ENCODE measurements at places on chromosomes 2 and 18. TPM values are rescaled to one million over a fixed set of nuclear protein-coding genes. Genes with fewer than 3 reads are reported as not detected.

The MALT1 gene
- 76.1 TPM for total RNA-seq

The NT5DC4 gene
- total RNA-seq = 0.22 TPM

The NMUR1 gene
- total RNA-seq = 2.1 TPM

The BCL2 gene
- total RNA-seq = 34.4 TPM

The SLC11A1 gene
- 7.8 TPM for total RNA-seq

The BMP10 gene
- not detected for total RNA-seq

The IL36RN gene
- total RNA-seq = 0.22 TPM

The TMEM237 gene
- total RNA-seq = 63.2 TPM

The HOXD3 gene
- 3.0 TPM for total RNA-seq

The NRBP1 gene
- total RNA-seq = 108 TPM

The GPR55 gene
- not detected for total RNA-seq

The RAD51AP2 gene
- total RNA-seq = 0.27 TPM

The LRRC30 gene
- total RNA-seq = 0.49 TPM

The TEX44 gene
- not detected for total RNA-seq

The TUBA4B gene
- not detected for total RNA-seq

The SERPINB3 gene
- total RNA-seq = not detected

The ANO7 gene
- total RNA-seq = 1.4 TPM

All from camera-type eye (tissue), 1 donor.